AG08395 (cell line): ENCODE measurements at places on chromosomes 16 and 17.

- no peak for DNase-seq
Observed at GRCh38 chr17:5621026-5621425, 36.7 kb upstream of the NLRP1 start.

DNA sequence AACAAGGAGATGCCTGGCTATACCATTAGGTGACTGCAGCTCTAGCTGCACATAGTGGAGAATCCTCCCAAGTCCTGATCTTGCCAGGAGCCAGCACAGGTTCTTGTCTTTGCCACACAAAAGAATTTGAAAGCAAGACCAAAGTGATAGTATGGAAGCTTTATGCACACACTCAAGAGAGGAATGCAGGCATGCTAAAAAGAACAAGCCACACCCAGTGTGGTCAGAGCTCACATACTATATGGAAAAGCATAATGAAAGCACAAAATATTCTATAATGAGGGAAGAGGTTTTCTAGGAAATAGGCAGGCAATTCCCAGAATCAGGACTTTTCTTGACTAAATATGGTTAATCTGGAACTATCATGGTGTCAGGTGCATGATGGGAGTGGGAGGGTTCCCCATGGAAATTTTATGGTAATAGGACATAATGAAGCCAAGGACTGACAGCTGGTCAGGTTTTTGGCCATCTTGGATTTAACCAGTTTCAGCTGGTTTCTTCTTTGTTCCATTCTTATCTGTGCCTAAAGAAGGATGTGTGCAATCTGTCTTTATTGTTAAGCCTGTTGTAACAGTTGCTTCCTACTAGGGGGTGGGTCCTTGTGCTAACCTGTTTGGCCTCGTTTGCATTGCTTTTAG lies 171.6 kb downstream of the ZNF18 start:
- no peak for DNase-seq

GRCh38 chr17:82709024-82709675 lies 7.4 kb upstream of the FN3KRP start:
- no peak for DNase-seq

DNA sequence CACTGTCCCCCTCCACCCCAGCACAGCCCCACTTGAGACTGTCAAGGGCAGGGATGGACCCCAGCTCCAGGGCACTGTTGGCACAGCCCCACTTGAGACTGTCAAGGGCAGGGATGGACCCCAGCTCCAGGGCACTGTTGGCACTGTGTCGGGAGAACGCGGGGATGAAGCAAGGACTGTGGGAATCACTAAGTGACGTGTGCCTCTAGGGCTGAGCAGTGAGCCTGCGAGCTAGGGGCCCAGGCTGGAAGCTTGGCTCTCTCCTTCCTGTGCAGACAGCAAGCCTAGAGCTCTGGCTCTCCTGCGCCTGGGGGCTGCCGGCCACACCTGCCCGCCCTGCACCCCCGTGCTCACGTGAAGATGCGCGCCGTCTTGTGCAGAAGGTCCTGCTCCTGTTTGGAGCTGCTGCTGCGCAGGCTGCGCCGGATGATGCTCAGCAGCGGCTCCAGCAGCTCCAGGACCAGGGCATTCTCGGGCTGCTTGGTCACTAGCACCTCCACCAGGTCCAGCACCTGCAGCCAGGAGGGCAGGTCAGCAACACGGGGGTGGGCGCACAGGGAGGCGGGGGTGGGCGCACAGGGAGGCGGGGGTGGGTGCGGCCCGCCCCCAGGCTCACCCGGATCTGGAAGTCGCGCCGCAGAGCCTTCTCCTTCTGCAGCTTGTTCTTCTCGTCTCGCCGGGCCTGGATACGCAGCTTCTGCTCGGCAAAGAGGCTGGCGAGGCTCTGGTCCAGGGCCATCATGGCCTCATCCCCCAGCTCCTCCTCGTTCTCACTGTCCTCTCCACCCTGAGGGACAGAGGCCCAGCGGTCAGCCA lies 10.8 kb downstream of the MYBBP1A start:
- no peak for DNase-seq

GRCh38 chr17:79650283-79650682 lies 39.4 kb upstream of the RBFOX3 start:
- DNase-seq, result no peak

- DNase-seq, result no peak
Observed at GRCh38 chr17:66579556-66579955, 255.4 kb upstream of the CACNG5 start.

GRCh38 chr17:30952638-30953393 lies 18.0 kb upstream of the RNF135 start:
- no peak for DNase-seq

DNA sequence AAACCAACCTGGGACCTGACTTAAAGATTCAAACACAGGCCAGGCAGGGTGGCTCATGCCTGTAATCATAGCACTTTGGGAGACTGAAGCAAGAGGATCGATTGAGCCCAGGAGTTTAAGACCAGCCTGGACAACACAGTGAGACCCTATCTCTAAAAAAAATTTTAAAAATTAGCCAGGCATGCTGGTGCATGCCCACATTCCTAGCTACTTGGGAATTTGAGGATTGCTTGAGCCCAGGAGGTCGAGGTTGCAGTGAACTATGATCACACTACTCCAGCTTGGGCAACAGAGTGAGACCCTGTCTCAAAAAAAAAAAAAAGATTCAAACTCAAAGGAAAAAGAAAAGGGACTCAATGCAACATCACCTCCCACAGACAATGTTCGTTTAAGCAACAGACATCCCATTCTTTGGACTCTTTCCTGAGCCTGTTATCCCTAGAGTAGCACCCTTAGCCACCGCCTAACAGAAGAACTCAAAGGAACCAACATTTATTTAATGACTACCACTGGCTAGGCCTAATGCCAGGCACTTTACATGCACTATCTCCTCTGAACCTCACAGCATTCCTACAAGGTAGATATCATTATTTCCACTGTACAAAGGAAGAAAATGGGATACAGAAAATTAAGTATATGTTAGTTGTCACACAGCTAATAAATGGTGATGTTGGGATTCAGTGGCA lies 12.7 kb downstream of the MYO18A start:
- no peak for DNase-seq

GRCh38 chr16:70688246-70688742 lies 2.4 kb upstream of the MTSS2 start:
- DNase-seq, result peak; percentile 78

DNA sequence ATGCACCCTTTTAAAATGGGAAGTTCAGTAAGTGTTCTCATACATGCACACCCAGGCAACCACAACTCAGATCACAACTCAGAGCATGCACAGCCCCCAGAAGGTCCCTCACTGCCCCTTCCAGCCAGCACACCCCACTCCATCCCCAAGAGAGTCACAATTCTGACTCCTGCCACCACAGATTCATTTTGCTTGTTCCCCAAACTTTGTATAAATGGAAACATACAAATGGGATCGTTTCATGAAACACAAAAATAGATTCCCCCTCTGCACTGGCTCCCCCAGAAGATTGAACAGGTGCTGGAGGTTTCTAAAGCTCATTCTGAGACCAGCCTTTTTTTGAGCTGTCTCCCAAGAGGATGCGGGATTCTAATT lies 3.3 kb upstream of the TNFRSF13B start:
- DNase-seq, result no peak

DNA sequence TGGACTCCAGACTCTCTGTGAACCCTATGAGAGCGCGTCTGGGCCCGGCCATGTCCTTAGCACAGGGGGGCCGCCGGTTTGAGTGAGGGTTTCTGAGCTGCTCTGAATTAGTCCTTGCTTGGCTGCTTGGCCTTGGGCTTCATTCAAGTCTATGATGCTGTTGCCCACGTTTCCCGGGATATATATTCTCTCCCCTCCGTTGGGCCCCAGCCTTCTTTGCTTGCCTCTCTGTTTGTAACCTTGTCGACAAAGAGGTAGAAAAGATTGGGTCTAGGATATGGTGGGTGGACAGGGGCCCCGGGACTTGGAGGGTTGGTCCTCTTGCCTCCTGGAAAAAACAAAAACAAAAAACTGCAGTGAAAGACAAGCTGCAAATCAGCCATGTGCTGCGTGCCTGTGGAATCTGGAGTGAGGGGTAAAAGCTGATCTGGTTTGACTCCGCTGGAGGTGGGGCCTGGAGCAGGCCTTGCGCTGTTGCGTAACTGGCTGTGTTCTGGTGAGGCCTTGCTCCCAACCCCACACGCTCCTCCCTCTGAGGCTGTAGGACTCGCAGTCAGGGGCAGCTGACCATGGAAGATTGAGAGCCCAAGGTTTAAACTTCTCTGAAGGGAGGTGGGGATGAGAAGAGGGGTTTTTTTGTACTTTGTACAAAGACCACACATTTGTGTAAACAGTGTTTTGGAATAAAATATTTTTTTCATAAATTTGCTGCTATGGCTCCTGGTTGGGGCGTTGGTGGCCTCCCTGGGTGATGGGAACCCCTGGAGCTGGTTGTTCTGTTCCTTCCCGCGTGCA lies 23.1 kb downstream of the STAT5A start:
- peak; percentile 93 for DNase-seq

GRCh38 chr16:13014476-13014875 lies 113.1 kb downstream of the SHISA9 start:
- no peak for DNase-seq

GRCh38 chr16:72985148-72985941 lies 62.6 kb downstream of the ZFHX3 start:
- peak; percentile 82 for DNase-seq

DNA sequence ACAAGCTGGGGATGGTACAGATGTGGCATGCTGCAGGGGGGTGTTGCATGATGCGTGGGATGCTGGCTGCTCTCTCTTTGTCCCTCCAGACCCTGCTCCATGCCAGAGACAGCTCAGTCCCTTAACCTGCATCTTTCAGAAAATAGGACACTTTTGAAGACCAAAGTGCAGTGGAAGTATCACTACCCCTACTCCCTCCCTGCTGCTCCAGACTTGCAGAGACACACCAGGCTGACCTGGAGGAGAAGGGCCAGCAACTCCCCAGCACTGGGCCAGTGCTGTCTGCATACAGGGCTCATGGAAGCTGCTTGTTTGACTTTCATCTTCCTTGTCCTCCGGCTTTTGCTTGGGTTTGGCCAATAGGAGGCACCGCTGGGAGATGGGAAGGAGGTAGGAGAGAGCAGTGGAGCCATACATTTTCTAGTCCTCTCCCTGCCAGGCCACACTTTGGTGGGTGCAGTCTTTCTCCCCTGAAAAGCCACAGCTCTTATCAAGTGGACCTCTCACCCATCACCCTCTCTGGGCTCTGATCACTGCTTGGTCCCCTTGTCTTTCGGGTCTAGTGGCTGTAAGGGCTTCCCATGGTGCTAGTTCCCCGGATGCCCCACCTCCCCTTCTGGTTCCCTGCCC lies 46.1 kb upstream of the NKD1 start:
- DNase-seq, result no peak

DNA sequence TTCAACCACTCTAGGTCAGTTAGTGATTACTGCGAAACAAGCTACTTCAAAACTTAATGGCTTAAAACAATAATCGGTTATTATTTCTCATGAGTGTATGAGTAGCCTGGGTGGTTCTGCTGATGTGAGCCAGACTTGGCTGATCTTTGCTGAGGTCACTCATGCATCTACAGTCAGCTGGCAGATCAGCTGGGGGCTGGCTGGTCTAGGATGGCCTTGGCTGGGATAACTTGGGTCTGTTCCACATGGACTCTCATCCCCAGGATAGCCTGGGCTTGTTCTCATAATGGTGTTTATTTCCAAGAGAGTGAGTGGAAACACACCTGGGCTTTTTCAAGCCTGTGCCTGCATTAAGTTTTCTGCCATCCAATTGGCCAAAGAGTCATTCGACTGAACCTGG lies 13.0 kb downstream of the CCDC182 start:
- DNase-seq, result no peak

DNA sequence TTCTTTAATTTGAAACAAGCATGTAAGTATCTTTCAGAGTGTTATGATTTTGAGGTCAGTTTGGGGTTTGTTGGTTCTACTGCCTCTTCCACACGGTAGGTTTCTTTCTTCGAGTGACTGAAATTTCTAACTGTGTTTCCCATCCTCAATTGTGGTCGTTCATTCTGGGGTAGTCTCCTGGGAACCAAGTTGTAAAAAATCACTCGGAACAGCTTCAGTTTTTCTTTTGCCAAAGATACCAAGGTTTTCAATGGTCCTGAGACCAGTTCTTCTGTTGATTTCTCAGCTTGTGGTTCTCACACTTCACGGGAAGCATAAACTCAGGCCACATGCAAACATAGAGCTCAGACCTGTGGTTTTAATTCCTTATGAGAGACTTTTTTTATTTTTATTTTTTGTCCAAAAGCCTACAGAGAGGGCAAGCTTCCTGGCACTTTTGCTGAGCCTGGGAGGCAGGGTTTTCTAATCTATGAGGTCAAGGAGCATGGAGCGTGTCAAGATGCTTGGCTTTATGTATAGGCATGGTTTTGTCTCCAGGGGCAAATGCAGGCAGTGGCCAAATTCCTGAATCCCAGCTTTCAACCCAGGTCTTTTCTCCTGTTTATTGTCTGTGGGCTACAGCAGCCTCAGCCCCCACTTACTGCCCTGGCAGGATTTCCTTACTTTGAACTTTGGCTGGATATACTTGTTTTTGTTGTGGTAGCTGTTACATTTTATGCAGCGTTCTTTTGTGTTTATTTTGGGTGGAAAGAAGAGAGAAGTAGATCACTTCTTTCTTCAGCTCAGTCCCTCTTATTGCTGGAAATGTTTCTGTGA lies 32.9 kb downstream of the HS3ST3A1 start:
- DNase-seq, result no peak

GRCh38 chr17:42833767-42834422 lies 698 bp downstream of the PSME3 start:
- no peak for DNase-seq

GRCh38 chr17:68198931-68199836 lies 48.7 kb upstream of the AMZ2 start:
- DNase-seq, result no peak

DNA sequence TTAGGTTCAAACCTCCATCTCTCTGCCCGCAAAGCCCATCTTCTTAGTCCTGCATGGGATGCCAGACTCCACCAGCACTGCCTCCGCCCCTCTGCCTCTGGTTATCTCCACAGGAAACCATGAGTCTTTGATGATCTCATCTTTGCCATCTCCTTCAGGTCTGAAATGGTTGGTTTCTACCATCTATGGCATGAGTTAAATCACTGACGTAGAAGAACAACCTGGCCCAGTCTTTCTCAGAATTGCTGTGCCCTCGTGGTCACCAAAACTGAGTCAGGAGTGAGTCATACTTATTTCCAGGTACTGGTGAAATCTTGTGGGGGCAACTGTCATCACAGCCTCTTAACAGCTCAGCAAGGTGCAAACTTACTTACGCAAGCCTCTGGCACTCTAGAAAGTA lies 468.7 kb upstream of the C16orf82 start:
- no peak for DNase-seq

- no peak for DNase-seq
Observed at GRCh38 chr16:84194018-84194417, 3.1 kb downstream of the ADAD2 start.

DNA sequence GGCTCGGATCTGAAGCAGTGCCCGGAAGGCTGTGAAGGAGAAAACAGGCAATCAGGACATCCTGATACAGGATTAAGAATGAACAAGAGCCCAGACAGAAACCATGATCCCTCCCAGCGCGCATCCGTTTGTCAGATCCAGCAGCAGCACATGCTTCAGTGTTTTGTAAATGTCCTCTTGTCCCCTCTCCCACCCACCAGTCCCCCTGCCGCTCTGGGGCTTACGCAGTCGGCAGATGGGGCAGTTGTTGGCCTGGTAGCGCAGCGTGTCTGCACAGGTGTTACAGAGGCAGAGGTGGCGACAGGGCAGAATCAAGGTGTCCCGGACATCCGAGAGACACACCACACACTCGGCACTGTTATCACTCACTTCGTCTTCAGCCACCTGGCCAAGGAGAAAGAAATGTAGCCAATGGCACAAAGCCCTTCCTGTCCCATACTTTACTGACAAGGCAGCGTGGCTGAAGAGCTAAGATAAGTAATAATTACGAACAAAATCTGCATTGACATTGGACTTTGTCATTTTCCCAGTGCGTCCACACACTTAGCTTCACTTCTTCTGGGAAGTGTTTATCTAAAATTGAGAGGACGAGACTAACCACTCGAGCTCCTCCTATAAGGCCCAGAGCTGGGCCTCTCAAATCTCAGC lies 20.7 kb upstream of the FOXJ1 start:
- DNase-seq, result no peak
